Activated CD4-positive, alpha-beta T cell treated with anti-CD3 and anti-CD28 coated beads, Interleukin-2, amount 10 ng/mL, durations not matched to agents 24 days and 14 days (primary cell): ENCODE measurements at places on chromosomes 7 and 10. TPM values are rescaled to one million over a fixed set of nuclear protein-coding genes. Genes with fewer than 3 reads are reported as not detected.

BEND7 gene
- total RNA-seq: not detected in 2 replicates

OIT3 gene
- not detected in 2 replicates for total RNA-seq

SLC37A3 gene
- 162 and 167 TPM in 2 replicates for total RNA-seq

PHTF2 gene
- 31.5 and 32.1 TPM in 2 replicates for total RNA-seq

ANAPC16 gene
- 73.2 and 74.3 TPM in 2 replicates for total RNA-seq

ATOH7 gene
- not detected in 2 replicates for total RNA-seq

ACTL6B gene
- total RNA-seq: not detected in 2 replicates

SLC26A5 gene
- total RNA-seq: not detected in 2 replicates

LDB3 gene
- total RNA-seq: 0.07 TPM in 1 of 2 replicates, not detected in the other

TDRD1 gene
- 0.16 and 0.21 TPM in 2 replicates for total RNA-seq

LRRTM3 gene
- total RNA-seq: not detected in 2 replicates

KCNMA1 gene
- total RNA-seq: not detected in 2 replicates

EN2 gene
- total RNA-seq: not detected in 2 replicates

ZNF365 gene
- total RNA-seq: not detected in 2 replicates

VWA2 gene
- not detected in 2 replicates for total RNA-seq

WEE2 gene
- total RNA-seq: not detected in 2 replicates

STOX1 gene
- total RNA-seq: 0.76 and 0.82 TPM in 2 replicates

TET1 gene
- 0.96 and 1.2 TPM in 2 replicates for total RNA-seq

PLEKHS1 gene
- not detected in 2 replicates for total RNA-seq

GPER1 gene
- total RNA-seq: 0.09 TPM in 1 of 2 replicates, not detected in the other

CALU gene
- 56.2 and 57.2 TPM in 2 replicates for total RNA-seq

OLAH gene
- total RNA-seq: 0.26 and 0.62 TPM in 2 replicates

WNT2 gene
- total RNA-seq: not detected in 2 replicates

GCK gene
- 1.7 and 2.0 TPM in 2 replicates for total RNA-seq

PLA2G12B gene
- total RNA-seq: not detected in 2 replicates
